ENCODE measurements at places on chromosomes 4 and X.

DNA sequence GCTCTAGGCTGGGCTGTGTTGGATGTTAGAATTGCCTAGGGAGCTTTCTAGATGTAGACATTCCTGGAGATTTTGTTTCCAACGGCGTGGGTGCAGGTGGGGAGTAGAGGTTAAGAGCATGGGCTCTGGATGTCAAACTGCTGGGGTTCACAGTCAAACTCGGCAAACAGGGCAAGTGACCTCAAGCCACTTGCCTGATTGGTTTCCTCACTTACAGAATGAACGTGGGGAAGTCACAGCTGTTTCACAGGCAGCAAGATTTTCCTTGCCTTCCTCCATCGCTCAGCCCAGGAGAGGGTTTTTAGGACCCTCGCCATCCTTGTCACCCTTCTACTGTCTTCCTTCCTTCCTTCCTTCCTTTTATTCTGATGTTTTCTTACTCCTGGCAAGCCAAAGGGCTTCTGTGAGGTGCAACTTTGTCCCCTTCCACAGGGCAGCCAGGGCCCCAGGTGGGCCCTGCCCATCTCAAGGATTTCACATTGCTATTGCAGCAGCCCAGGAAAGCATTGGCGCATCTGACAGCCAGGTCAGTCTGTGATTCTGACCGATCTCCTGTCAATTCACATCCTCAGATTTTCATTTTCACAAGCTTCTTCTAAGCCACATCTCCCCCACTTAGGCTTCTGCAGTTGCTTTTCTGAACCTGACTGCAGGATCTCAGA is 7.0 kb downstream of the RTL5 start:
- no peak for DNase-seq

DNA sequence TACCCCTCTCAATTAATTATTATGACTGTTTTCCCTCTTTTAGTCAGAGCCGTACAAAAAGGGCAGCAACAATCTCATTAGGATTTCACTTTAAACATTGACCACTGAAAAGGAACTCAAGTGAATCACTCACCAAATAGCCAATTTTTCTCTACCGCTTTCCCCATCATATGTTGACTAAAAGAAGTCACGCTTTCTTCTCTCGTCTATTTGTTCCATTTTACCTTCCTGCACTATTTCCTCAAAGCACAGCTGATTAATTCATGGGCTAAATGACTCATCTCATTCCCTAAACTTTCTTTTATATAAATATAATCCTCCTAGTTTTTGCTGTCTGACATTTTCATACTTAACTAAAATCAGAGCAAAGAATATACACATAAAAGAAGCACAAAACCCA is 8.2 kb downstream of the MID1 start:
- DNase-seq = no peak

DNA sequence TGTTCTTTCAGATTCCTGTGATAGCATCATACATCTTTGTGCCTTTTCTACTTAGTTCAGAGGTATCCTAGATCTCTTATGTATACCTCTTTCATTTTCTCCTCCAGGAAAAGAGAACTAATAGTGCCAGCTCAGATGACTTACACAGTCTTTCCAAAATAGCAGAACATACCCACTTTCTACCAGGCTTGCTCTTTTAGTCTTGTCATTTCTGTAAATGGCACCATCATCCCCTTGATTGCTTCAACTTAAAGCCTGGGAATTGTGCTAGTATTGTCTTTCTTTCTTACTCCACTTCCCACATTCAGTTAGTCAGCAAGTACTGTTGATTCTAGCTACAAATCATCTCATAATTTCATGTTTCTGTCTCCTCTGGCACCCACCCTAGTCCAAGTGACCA is 5.1 kb downstream of the APEX2 start:
- no peak for DNase-seq

- no peak for DNase-seq
These were observed 44.1 kb upstream of the SEC24B start for GRCh38 chr4:109389369-109390114.

DNA sequence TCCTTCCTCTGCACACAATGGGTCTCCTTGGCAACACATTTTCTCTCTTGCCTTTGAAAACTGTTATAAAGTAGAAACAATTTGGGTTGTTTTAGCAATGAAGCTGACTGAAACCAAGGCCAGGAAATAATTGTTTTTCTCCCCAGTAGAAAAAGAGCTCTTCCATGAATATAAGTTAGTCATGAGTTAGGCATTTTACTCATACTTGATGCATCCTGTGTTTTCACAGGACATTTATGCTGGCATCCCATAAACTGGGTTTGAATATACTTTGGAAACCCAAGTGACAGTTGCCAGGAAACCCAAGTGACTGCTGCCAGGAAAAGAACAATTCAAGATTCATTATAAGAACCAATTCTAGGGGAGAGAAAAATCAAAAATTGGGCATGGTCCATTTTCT is 128.6 kb upstream of the NPY2R start:
- DNase-seq = no peak

GRCh38 chr4:183321516-183321915 is 710 bp downstream of the CLDN24 start:
- DNase-seq = no peak

- no peak for DNase-seq
These were observed 32.1 kb downstream of the HUWE1 start for GRCh38 chrX:53654376-53654775.

DNA sequence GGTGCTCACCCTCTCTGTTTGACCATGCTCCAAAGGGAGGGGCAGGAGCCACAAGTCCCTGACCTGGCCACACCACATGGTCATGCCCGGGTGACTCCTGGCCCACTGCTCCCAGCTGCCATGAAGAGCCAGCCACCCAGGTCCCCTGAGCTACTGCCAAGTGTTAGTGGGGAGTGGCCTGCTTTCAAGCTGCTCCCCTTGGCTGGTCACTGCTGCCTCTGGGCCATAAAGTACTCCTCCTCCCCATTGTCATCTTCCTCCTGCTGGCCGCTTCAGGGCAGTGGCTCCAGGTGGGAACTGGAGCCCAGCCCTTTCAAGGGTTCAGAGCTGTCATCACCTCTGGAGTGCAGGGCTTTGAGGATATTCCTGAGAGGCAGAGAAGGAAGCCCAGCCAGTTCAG is 27.3 kb upstream of the RBBP7 start:
- DNase-seq = no peak

DNA sequence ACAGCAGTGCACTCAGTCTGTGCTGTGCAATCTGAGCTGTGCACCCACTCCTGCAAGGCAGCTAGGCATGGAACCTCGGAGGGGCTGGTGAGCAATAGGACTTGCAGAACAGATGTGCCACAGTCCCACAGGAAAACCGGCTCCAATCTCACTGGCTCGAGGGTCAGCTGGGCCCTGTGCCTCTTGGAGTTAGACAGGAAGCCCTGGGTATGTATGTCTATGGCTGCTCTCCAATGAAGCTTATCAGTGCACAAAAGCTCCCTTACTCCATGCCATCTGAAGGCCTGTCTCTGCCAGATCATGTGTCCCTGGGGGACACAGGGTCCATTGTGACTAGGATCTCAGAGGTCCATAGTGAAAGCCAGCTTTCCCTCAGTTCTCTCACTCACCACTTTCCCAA is 335.8 kb downstream of the SH3BGRL start:
- no peak for DNase-seq

DNA sequence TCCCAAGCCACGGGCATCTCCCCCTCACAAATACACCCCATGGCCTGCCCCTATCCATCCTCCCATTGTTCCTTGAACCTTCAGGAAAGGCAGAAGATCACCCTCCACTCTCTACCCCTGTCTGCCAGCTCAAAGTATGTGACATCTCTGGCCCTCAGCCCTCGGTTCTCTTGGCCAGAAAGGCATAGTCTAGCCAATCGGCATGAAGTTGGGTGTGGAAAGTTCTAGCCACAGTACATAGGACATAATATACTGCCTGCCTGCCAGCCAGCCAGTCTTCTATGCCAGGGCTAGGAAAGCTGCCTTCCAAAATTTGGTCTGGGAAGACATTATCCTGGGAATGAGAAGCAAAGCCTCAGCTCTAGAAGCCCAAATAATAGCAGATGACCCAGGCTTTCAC is 3.2 kb upstream of the PLP1 start:
- no peak for DNase-seq

DNA sequence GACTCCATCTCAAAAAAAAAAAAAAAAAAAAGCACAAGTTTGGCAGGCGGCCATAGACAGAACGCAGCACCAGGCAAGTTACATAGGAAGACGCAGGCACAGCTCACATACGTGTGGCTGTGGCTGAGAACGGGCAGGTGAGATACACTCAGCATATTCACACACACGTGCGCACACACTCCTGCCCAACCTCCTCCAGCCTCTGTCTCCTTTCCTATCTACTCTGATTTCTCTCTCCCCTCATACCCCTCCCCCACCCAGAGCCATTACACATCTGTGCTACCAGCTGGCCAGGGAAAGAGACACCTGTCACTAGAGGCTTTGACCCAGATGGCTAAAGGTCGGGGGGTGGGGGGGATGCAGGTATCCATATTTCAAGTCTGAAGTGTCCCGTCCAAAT is 2.2 kb upstream of the SLC38A5 start:
- no peak for DNase-seq

- DNase-seq = no peak
These were observed 59.1 kb downstream of the PRPS1 start for GRCh38 chrX:107687445-107687844.

- DNase-seq = no peak
These were observed 12.4 kb downstream of the GABRE start for GRCh38 chrX:151962034-151962433.

DNA sequence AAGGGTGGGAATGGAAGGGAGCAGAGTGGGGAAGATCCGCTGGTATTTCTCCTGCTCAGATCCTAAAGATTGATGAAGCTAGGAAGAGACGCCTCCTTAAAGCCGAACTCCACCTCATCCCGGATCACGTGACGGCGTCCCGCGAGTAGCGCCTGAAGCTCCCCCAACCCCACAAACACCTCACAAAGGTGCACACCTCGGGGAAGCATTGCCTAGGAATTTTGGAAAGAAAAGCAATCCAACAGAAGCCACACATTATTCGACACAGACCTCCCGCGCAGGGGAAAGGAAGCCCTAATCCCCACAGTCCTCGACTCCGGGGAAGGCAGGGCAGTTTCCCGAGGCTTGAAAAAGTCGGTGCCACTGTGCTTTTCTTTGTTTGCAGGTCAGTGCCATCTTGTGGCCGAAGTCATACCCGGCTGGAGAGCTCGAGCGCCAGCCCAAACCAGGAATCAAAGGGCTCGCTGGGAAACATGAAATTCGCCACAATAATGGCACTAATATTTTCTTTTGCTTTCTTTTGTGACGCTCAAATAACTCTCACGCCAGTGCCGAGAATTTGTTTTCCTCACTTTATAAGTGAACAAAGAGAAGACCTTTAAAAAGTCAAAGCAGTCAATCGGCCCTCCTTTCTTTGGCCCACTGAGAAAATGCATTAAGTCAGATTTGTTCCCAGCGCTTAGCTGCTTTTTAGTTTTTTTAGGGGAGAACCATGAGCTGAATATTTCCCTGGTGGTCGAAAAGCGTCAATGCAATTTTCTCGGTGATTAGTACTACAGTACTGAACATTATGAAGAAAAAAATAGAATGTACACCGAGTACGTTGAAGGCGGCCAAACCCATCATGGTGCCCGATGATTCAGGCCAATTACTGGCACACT is at the start of gene NPY1R:
NPY1R (minus strand) TSS at position 71 of the 881 bp plus-strand sequence. CDS start 6,042 bp downstream, outside the sequence.
- DNase-seq = no peak

DNA sequence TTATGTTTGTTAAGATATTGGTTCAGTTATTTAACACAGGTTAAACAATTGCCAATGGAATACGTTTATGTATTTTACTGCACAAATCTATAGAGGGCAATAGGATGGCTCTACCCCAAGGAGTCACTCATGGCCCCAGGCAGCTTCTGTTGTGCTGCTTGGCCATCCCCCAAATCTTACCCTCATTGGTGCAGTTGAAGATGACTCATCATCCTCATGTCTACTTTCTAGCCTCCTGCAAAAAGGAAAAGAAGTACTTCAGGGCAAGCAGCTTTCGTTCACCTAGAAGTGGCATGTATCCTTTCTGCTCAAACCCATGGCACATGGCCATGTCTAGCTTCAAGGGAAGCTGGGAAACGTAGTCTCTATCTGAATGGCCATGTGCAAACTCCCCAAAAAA is 14.2 kb downstream of the PHOX2B start:
- DNase-seq = no peak

GRCh38 chr4:18419780-18420179 is 398.2 kb upstream of the LCORL start:
- no peak for DNase-seq

- DNase-seq = peak; percentile 44
These were observed 2.1 kb downstream of the GPR101 start for GRCh38 chrX:137031517-137032340.

GRCh38 chr4:56745042-56745441 is 63.9 kb upstream of the HOPX start:
- no peak for DNase-seq

DNA sequence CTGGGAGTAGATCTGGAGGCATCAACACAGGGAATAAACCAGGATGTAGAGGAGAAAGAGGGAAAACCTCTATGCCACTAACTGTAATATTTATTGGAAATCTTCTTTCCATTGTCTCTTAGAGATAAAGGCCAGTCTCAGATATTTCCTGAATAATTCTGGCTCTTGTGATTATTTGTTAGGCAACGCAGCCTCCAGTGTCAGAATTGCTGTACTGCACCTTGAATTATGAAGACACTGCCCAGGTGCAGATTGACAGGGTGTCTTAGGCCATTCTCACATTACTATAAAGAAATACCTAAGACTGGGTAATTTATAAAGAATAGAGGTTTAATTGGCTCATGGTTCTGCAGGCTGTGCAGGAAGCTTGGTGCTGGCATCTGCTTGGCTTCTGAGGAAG is 100.7 kb upstream of the ZDHHC15 start:
- DNase-seq = no peak

DNA sequence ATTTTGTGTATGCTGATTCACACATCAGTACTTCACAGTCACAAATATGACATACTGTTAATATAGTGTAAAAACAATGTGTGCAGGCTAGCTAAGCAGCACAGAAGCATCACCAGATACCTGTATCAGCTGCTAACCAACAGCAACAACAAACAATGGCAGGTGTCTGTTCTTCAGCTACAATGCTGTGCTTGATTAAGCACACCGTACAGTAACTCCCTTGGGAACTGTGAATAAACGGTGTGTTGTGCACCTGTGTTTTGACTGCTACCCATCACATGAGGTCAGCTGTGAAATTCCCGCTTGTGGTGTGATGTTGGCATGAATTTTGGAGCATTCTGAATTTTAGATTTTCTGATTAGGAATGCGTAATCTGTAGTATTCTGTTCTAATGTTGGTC is 379.7 kb upstream of the FAT1 start:
- DNase-seq = no peak

DNA sequence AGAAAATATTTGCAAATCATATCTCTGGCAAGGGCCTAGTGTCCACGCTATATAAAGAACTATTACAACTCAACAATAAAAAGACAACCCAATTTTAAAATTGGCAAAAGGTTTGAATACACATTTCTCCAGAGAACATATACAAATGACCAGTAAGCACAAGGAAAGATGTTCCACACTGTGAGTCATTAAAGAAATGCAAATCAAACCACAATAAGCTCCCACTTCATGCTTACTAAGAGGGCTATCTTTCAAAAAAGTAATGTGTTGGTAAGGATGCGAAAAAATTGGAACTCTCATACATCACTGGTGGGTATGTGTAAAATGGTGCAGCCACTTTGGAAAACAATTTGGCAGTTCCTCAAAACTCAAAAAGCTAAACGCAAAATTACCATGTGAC is 884.0 kb upstream of the INTU start:
- DNase-seq = no peak

GRCh38 chr4:48015678-48016077 is 803 bp downstream of the CNGA1 start:
- DNase-seq = no peak

GRCh38 chr4:173591760-173592159 is 61.7 kb upstream of the HAND2 start:
- no peak for DNase-seq

- DNase-seq = no peak
These were observed 6.6 kb downstream of the CCDC110 start for GRCh38 chr4:185464887-185465286.
